ENCODE measurements at places on chromosomes 1 and 21.
A peak's percentile ranks its signal among the peaks of the same experiment; 100 is the strongest.

DNA sequence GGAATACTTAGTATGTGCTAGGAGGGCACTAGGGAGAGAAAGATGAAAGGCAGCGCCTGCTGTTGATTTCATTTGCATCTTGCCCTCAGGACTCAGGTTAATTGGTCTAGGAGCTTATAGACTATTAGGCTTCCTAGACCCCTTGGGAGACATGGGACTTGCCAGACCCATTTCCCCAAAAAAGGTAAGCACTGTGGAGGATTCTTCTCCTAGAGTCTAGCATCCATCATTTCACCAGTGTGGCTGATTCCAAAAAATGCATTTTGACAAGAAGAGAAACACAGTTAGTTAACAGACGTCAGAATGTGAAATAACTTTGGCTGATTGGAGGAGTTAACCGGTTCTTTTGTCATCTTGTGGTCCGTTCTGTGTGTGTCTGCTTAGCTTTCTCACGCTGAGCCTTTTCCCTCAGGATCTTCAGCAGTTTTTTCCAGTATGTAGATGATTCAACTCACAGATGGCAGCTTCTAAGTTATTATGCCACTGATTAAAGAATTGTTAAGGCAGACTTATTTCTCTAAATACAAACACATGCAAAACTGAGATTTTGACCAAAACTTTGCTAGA, 108.8 kb downstream of the KIF26B start:
- peak; percentile 10 for DNase-seq

DNA sequence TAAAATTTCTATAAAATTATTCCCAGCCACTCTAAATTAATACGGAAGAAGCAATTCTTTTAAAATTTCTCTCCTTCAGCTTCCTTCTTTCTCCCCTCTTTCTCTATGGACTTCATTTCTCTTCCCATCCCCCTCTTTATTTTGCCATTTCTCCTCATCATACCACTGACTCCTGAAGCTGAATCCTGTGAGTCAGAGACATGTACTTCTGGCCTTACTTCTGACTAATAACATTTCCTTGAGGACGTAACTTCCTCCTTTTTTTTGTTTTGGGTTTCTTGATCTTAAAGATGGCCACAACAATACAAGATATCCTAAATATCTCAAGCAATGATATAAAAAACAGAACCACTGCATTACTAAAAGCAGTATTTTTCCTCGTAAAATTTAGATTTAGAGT, 63.6 kb upstream of the DENND1B start:
- DNase-seq, result peak; percentile 12

DNA sequence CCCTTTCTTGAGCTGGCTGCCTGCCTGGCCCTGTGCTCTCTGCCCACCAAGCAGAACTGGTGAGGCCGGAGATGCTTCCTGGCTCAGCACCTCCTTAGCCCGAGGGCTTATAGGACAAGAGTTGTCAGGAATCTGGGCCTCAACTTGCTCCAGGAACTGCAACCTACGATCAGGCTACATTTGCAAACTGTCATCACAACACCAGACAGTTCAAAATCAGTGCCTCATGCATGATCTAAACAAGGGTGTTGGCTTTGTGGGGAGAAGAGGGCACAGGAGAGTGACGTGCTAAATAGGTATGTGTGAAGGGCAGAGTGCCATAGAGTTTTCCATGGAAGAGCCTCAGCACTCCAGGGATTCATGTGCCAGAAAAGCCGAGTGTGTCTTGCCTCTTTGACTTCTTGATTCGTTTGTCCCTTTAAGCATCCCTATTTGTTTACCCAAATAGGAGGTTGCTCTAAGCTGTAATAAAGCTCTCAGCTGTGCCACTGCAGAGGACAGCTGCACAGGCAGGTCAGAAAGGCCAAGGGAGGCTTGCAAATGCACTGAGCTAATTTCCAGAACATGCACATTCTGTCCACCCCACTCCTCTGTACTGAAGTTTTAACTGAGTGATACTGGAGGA, 30.2 kb upstream of the NEK2 start:
- DNase-seq, result no peak

- peak; percentile 1 for DNase-seq
Measured at GRCh38 chr1:114154963-114155322, 1.3 kb upstream of the SYT6 start.

DNA sequence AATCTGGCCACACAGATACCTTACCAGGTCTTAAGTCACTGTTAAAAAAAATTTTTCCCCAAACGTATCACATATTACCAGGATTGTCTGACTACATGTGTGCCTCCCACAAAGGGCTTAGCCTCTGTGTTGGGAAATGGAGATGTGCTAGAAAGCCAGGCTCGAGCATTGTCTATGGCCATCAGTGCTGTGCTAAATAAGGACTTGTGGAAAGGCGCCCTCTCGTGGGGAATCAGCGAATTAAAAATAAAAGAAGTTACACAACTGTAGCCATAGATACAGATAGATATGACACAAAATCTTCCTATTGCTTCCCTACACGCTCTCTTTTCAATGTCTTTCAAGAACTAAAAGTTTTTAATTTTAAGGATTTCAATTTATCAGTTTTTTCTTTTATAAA, 47.5 kb upstream of the CRNN start:
- no peak for DNase-seq

DNA sequence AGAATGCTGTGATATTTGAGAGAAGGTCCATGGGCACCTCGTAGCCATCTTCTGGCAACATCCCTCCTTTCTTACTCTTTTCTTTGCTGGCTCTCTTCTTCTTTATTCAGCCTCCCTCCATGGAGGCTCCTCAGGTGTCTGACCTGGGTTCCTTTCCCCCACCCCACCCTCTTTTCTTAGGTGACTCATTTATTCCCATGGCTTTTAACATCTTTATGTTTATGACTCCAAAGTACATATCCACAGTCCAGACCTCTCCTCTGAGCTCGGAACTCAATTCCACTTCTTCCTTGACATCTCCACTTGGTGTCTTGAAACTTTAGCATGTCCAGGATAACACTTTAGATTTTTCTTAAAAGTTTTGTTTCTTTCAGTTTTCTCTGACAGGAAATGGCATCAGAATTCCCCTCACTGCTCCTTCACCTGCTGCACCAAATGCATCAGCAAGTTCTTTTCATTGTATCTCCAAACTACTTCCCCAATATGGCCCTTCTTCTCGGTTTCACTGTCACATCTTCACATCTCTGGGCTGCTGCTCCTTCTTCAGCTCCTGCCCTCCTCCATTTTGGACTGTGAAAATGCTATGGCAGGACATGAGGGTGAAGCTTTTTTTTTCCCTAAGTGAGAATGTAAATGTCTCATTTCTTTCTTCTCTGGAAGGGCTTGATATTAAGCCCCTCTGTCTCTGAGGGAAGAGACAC, 95.9 kb downstream of the GIPC2 start:
- no peak for DNase-seq

GRCh38 chr1:151989211-151989862, 4.3 kb downstream of the S100A10 start:
- DNase-seq, result peak; percentile 55

GRCh38 chr1:153919876-153920852, 2.6 kb downstream of the GATAD2B start:
- DNase-seq, result no peak

DNA sequence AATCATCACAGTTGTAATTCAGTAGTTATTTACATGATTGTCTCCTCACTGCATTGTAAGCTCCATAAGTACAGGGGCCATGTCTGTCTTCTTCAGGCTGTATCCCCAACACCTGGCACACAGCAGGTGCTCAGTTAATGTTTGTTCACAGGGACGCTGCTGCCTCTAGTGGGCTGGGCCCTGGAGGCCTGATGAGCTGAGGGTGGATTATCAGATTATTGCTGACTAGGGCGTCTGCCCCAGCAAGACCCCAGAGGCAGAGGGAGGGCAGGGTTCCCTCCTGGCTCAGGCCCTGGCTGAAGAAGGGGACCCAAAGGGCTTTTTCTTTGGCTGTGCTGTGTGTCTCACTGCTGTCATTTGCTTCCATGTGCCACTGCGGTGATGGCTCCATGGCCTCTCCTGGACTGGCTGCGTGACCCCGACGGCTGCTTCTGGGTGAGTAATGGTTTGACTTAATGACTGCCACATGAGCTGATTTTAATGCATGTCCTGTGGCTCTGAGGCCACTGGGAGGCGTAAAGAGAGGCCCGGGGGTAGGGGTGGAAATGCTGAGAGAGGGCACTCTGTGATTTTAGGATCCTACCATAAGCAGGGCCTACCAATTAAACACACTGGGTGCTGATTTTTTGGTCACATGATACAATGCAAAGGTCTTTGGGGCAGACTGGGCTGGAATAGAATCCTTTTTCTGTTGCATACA, 20.8 kb upstream of the EPB41 start:
- DNase-seq, result peak; percentile 22

DNA sequence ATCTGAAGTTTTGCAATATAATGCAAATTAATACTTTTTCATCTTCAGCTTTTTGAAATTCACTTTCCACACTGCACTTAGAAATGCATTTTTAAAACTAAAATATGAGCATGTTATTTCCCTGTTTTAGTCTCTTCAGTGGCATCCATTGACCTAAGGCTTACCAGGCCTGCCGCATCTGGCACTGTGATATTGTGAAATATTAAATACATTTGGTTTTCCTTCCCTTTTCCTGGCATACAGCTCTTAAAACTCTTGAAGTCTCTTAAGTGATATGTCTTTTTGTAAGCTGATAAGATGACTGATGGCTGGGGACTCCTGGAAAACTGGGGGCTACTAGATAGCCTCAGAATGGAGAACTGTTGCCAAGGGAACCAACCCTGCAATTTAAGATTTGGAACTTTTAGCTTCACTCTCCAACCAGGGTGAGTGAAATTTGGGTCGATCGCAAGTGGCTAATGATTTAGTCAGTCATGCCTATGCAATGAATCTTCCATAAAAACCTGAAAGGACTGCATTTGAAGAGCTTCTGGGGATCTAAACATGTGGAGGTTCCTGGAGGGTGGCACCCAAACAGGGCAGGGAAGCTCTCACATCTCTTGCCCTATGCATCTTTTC, 75.5 kb upstream of the PDC start:
- DNase-seq, result no peak

DNA sequence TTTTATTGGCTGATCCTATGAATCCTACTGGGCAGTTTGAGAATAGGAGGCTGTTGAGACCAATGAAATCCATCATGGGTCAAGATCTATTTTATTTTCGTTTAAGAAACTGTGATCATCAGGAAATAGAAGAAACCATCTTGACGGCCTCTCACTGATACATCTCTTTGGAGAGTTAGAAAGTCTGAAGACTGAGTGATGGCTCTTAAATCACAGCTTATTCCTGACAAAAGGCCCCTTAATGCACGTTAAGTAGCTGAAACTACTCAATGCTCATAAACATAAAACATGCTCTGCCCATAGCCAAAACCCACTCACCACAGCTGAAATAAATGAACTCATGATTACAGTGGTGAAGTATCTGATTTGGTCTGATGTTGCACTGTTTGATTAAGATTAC, 784.5 kb upstream of the NEGR1 start:
- DNase-seq, result no peak

DNA sequence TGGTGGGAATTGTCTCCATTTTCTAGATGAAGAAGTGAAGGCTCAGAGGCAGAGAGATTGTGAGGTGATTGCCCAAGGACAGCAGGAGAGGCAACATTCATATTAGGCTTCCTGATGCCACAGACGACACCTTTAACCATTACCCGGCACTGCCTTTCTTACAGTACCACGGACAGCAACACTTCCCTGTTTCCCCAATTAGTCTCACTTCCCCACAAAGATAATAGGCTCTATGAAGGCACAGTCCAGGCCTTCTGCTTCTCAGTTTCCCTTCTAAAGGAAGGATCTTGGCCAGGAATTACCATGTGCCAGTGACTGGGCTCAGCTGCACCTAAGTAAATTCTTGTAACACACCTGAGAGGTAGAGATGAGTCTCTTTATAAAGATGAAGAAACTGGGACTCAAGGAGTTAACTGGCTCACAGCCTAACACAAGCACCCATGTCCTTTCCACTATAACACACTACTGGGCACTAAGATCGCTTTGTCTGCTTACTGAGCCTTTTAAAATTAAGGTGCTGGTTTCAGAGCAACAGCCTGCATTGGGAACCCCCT, 9.6 kb downstream of the IGSF9 start:
- DNase-seq, result no peak

DNA sequence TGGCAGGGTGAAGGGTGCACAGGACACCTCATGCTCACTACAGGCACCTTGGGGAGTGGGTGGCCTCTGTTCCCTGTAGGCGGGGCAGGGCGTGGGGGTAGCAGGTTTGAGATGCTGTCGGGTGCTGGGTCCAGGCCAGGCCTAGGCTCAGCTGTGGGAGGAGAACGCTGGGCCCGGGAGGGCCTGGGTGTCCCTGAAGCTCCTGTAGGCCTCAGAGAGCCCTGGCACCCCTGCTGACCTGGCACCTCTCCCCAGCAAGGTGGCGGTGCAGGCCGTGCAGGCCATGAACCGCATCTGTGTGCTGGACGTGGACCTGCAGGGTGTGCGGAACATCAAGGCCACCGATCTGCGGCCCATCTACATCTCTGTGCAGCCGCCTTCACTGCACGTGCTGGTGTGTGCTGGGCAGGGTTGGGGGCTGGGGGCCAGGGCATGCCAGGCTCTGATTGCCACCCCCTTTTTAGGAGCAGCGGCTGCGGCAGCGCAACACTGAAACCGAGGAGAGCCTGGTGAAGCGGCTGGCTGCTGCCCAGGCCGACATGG, 2.5 kb upstream of the GJC2 start:
- no peak for DNase-seq

GRCh38 chr1:180206581-180206980, 23.5 kb upstream of the LHX4 start:
- no peak for DNase-seq

GRCh38 chr1:37509181-37509580, 5.4 kb downstream of the MEAF6 start:
- DNase-seq, result no peak

- DNase-seq, result no peak
Measured at GRCh38 chr1:42264511-42265190, 70.4 kb downstream of the FOXJ3 start.

DNA sequence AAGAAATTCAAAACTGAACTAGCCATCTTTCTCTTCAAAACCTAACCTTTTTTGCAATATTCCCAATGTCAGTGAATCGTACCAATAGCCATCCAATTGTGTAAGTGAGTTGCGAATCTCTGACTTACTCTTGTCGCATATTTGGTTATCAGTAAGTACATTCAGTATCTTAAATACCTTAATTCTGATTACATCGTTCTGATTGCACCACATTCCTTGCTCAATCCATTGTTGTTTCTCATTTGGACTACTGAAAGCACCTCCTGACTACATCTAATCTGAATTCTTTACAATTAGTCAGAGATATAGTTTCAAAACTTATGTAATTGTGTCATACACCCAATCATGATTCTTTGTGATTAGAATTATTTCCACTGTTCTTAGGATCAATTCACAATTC, 16.8 kb upstream of the BRINP3 start:
- DNase-seq, result no peak
